ENCODE measurements at places on chromosomes 5 and 9.

DNA sequence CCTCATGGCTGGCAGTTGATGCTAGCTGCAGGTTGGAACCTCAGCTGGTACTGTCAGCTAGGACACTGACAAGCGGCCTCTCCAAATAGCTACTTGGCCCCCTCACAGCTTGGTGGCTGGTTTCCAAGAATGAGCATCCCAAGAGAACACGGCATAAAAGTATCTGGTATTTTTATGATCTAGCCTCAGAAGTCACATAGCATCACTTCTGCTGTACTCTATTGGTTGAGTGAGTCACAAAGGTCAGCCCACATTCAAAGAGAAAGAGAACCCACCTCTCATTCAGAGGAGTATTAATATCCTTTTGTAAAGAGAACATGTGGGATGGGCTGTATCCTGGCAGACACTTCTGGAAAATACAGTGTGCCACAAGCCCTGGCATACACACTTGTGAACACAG is 6.0 kb upstream of the SIL1 start:
- ATAC-seq = no peak

DNA sequence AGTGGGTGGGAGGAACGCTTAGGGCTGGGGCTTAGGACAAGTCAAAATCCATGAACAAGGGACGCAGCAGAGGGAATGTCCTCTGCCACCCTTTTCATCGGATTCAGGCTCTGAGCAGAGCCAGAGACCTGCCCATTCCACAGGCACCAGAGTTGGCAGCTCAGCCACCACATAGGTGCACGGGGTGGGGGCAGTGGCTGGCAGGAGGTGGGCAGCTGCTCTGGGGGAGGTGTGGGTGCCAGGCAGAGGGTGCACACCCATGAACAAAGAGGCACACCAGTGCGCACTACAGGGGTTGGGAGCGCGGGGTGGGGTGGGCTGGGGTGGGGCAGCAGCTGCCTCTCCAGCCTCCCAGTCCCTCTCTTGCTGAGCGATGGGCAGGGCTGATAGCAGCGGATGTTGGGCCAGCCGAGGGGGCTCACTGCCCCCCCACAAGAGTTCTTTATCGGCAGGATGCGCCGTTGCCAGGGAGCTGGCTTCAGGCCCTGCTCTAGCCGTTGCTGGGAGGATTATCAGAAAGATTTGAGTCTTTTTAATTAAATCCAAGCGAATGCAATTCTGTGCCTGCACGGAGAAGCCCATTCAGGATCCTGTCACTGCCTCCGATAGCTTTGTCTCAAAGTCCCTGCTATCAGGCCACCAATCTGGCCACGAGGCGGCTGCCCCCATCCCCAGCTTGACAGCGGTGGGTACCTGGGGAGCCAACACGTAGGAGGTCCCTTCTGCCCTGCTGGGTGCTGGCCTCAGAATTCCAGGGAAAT is 64.3 kb upstream of the LMX1B start:
- no peak for ATAC-seq

GRCh38 chr9:136571531-136571930 is 25.7 kb upstream of the NOTCH1 start:
- no peak for ATAC-seq

GRCh38 chr9:127751269-127752054 is 16.4 kb upstream of the TOR2A start:
- ATAC-seq = no peak

GRCh38 chr5:61667525-61668218 is 335.6 kb downstream of the ZSWIM6 start:
- no peak for ATAC-seq

DNA sequence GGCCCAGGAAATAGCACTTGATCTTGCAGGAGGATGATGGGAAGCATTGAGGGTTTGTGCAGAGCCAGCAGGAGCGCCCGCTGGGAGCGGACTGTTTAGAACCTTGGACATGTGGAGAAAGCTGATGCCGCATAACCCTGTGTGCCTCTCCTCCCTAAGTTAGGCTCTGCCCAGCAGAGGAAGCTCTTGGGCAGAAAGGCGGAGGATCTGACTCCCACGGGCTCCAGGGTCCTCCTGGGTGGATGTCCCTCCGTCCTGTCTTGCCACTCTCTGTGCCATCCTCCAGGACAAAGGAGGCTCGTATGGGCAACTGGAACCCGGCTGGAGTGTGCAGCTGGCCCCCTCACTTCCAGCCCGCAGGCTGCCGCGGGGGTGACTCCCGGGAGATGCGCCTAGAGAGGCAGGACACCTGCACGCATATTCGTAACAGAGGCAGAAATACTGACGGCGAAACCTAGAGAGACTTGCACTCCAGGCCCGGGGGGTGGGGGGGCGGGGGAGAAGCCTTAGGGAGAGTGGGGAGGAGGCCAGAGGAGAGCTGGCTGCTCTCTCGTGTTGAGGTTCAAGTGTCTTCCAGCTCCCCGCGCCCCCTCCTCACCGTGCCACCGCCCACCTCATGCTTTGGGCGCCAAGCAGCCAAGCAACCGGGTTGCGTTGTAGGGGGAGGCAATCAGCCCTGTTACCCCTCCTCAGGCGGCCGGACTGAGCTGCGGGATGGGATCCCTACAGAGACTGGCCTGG is 5.4 kb upstream of the FOXE1 start:
- no peak for ATAC-seq

- ATAC-seq = no peak
These were observed 12.2 kb downstream of the CXXC5 start for GRCh38 chr5:139660105-139660922.

DNA sequence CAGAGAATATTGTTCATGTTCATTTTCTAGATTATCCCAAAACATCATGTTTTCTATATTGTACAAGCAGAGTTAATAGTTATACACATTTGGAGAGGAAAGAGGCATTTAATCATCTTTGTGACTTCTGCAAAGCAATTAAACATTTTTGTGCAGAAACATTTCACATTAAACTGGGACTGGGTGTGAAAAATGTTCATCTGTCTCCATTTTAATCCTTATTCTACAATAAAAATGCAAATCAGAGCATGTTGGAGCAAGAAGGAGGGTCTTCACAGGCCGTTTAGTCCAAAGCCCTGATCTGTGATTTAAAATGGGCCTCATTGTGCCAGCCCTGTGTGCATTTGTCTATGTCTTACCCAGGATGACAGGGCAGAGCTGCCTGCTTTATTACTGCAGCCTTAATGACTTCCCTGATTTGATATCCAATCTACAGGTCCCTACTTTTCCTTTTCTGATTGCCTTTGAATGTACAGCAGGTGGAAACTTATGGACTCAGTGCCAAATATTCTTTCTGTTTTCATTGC is 183.5 kb downstream of the CAVIN4 start:
- no peak for ATAC-seq

- no peak for ATAC-seq
These were observed 1.1 kb downstream of the PRUNE2 start for GRCh38 chr9:76904661-76905457.

DNA sequence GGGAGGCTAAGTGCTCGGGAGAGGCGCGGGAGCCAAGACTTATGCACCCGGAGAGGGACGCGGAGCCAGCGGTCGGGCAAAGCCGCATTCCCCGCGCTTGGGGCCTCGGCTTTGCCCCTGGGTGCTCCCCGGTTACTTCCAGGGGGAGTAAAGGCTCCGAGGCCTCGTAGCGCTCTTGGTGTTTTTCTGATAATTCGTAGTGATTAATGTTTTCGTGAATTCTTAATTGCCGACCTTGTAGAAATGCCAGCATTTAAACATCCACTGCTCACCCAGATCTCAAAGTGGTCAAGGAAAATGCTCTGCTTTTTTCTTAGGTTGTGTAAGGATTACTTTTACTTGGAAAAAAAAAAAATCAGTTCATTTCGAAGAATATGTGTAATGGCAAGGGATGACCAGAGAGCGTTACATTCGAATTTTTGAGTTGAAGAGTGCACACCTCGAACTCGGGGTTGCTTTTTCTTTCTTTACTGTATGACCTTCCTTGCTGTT is 654 bp upstream of the TUT7 start:
- ATAC-seq = no peak

DNA sequence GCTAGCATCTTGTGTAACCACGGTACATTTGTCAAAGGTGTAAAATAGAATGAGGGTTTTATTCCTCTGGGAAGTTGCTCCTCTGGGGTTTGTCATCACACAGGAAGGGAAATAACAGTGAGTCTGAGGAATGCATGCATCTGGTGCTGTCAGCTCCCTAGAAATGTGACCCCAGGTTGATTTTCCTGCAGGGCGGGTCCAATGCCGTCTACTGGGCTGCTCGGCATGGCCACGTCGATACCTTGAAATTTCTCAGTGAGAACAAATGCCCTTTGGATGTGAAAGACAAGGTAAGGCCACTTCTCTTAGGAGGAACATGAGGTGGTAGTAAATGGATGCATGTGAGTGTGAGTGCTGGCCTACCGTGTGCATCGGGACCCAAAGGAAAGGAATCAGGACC is 78.8 kb upstream of the CTSL start:
- no peak for ATAC-seq

GRCh38 chr9:89525446-89526374 is 27.8 kb upstream of the SEMA4D start:
- no peak for ATAC-seq

GRCh38 chr5:7927466-7928375 is 58.8 kb downstream of the MTRR start:
- ATAC-seq = peak; percentile 53

GRCh38 chr5:157546456-157547100 is 29.0 kb downstream of the ADAM19 start:
- no peak for ATAC-seq

DNA sequence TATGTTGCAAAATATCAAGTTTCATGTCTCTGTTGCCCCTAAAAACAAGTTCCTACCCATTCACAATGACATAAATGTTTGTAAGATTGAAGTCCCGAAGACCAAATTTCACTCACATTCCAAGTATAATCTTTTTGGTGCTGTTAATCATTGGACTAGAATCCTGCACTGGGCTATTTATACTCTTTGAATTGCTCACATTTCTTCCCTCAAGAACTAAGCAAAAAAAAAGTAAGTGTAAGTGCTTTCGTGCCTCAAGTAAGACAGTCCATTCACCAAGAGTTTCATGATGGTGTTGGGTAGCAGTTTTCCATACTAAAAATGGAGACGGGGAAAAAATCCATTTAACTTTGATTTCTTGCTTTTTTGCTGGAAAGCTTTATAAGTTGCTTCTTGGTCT is 242.3 kb downstream of the EBF1 start:
- no peak for ATAC-seq

GRCh38 chr5:134436523-134437339 is 25.1 kb upstream of the CDKN2AIPNL start:
- ATAC-seq = peak; percentile 87

GRCh38 chr5:98105681-98106080 is 667.8 kb upstream of the RGMB start:
- no peak for ATAC-seq

GRCh38 chr5:168831383-168831782 is 252.2 kb upstream of the PANK3 start:
- ATAC-seq = no peak

GRCh38 chr5:58717303-58718007 is 134.6 kb downstream of the RAB3C start:
- ATAC-seq = no peak

GRCh38 chr5:134226441-134227192 is 744 bp upstream of the PPP2CA start:
- ATAC-seq = peak; percentile 64

DNA sequence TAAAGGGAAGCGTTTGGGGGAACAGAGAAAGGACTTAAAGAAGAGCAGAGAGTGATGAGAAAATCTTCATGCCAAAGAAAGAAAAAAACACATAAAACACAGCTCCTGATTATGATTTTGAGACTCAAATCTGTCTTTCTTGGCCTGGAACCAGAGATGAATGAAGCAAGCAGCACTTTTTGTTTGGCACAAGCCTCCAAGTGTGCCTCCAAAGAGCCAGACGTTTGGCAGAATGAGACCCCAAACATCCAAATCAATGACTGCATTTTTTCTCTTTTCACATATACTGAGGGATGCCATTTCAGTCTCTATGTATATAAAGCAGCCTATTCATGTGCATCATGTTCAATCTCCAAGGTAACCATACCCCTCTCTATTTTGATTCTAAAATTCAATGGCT is 424.2 kb downstream of the TUSC1 start:
- no peak for ATAC-seq

- ATAC-seq = no peak
These were observed 114.5 kb downstream of the RXRA start for GRCh38 chr9:134440636-134441226.

GRCh38 chr9:124793015-124793541 is 16.1 kb downstream of the OLFML2A start:
- ATAC-seq = no peak

GRCh38 chr5:82470185-82470994 is 192.2 kb upstream of the RPS23 start:
- no peak for ATAC-seq
